COLO829 (cell line): ENCODE measurements at places on chromosomes 1 and 21.

DNA sequence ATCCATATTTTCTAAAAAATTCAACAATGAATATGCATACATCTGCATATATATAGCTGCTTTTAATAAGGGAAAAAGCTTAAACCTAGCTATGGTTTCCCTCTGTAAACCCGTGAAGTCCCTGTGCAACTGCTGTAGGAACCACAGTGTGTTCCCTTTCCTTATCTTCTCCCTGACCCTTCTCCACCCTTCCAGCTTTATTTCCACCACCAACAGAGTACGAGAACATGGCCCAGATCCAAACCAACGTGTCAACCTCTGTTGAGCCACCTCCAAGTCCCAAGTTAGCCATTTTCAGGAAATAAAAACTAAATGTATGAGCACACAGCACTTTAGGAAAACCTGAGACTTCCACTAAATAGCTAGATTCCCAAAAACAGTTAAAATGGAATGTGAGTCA lies 20.3 kb downstream of the SUSD4 start:
- DNase-seq = no peak

DNA sequence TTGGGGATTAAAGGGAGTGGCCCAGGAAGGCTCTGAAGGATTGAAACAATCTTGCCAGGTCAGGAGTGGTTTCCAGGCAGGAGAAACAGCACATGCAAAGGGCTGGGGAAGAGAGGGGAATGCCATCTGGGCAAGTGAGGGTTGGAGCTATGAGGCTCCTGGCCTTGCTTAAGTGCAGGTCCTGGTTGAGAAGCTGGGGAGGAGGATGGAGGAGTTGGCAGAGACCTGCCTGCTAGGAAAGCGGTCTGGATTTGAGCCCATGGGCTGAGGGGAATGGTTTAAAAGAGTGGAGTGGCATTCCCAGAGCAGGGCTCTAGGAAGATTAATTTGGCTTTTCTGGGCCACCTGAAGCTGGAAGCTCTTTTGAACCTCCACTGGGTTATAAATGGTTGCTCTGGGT lies 9.2 kb downstream of the IGSF21 start:
- no peak for DNase-seq

- no peak for DNase-seq
These were observed 49.4 kb downstream of the NFIA start for GRCh38 chr1:61131716-61132115.

DNA sequence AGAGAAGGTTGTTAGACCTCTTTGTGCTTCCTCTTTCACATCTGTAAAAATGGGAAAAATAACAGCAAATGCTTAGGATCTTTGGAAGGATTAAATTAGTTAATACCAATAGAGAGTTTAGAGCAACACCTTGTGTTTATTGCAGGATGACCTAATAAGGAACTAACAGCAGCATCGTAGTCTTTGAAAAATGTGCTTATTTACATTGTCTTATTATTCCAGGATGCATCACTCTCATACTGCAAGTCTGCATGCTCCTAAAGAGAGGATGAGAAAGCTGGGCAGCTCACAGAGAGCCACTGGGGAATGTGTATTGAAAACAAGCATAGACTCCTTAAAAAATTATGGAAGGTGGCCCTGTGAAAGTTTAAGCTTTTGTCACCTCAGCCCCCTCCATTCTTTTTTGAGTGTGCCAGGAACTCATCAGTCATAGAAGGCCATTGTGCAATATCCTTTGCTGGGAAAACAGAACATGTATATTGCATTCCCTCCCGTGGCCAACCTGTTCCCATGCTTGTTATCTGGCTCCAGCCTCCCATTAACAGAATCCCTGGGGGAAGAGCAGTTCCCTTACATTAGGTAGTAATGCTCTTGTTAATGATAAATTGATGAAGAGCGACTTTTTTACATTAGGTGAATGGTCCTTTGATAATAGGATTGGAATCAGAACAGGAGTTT lies 180.7 kb downstream of the ZNF326 start:
- DNase-seq = no peak

- no peak for DNase-seq
These were observed 317.6 kb upstream of the PROX1 start for GRCh38 chr1:213669964-213670691.

GRCh38 chr1:207740207-207740606 lies 11.6 kb upstream of the CD46 start:
- DNase-seq = no peak

DNA sequence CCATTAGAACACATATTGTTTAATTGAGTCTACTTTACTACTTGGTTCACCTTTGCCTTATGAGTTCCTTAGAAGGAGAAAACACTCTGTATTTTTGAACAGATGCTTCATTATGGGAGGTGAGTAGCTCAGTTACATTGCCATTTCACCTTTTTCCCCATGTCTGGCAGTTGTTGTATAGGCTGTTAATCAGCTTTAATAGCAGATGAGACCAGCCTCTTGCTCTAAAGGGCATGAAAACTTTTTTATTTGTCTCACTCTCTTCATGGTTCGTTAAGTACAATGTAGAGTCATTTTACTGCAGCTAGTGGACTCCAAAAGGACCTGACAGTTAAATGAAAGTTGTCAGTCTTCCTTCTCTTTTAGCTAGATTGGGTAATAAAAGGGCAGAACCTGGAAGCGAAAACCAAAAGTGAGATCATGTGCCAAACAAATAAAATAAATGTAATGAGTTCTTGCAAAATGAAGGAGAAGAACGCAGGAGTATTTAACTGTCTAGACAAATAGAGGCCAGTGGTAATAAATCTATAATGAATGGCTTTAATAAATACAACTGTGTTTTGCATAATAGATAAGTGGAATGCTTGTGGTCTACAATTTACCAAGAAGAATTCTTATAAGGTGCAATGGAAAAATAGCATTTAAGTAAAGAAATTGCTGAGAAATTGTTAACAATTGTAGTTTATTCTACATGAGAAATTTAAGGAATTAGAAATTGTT lies 180.0 kb upstream of the NEGR1 start:
- DNase-seq = no peak

GRCh38 chr1:11501491-11501897 lies 22.5 kb downstream of the DISP3 start:
- no peak for DNase-seq

DNA sequence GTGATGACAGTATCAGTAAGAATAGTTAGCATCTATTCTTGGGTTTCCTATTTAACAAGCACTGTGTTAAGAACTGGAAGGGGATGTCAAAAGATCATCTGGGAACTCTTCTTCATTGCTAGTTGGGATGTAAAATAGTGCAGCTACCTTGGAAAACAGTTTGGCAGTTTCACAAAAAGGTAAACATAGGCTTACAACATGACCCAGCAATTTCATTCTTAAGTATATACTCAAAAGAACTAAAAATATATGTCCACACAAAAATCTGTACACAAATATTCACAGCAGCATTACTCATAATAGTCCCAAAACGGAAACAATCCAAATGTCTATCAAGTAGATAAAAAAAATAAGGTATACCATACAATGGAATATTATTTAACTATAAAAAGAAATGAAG lies 45.7 kb downstream of the DIPK1A start:
- no peak for DNase-seq

GRCh38 chr1:153347856-153348255 lies 785 bp downstream of the PGLYRP4 start:
- DNase-seq = no peak

DNA sequence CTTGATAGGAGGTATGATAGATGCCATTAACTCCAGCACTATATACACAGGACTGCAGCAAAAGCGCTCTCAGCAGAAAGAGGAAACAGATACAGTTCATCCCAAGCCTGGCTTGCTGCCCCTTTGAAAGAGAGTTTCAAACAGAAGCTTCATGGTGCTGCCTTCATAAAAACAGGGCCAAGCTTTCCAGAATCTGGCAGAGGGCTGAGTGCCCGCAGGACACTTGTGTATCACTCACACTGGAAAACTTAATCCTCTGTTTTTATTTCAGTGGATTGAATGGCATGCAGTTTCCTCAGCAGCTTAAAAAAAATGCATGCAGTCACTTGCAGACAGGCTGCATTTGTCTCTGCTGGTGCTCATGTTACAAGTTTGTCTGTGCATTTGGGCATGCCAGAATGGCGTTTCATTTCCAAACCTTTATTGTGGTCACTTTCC lies 40.4 kb downstream of the KCNJ15 start:
- no peak for DNase-seq

DNA sequence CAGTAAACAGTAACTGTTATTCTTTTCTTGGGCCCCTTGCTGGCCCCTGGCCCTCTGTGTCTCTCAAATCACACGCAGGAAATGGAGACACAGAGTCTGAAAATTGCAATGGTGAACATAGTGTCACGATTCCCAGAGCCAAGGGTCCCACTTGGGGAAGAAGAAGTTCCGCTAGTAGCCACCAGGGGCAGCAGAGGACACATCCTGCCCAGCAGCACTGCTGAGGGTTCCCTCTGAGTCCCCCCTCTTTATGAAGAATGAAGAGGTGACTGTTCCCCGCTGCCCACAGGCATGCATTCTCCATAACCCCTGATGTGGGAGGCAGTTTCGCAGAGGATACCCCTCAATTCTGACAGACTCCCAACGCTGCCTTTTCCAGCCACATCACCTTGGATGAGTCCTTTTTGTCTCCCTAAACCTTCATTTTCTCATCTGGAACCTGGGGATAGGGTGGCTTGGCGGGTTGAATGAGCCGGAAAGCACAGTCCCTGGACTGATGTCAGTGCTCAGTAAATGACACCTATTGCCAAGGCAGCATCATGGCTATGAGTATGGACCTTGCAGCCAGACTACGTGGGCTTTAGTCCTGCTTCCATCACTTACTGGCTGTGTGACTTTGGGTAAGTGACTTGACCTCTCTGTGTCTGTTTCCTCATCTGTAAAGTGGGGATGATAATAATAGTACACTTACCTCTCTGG lies 238.0 kb upstream of the TMEM51 start:
- no peak for DNase-seq

DNA sequence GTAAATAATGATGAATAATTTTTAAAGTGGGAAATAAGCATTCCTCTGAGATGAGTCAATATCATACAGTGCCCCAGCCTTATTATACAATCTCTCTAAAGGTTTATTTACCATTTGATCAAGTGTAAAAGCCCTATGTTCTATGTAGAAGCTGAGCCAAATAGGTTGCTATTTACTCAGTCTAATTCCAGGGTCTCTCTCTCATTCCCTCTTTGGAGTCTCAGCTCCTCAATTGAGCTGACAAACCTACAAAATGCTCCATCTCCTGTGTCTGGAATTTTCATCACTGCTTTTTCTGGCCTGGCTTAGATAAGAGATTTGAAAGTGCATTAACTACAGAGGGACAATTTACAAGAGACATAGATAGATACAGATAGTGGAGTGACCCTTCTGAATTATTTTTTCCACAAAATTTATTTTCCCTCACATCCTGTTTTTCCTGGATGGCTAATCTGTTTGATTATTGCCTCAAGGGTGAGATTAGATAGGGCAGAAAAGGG lies 24.8 kb upstream of the USH2A start:
- DNase-seq = peak; percentile 15

DNA sequence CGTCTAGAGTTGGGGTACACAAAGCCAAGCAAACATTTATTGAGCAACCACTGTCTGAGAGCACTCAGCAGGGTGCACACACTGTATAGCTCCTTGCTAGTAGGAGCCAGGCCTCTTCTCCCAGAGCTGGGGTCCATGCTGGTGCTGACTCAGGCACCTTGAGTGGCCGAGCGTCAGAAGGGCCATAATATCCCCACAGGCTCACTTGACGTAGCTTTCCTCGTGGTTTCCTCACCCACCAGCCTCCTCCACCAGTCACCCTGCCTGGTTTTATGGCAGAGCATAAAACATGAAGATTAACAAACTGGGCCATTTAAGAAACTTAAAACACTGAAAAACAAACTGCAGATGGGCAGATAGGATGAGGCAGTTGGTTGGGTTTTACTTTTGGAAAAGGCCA lies 361.5 kb downstream of the HHAT start:
- DNase-seq = no peak

DNA sequence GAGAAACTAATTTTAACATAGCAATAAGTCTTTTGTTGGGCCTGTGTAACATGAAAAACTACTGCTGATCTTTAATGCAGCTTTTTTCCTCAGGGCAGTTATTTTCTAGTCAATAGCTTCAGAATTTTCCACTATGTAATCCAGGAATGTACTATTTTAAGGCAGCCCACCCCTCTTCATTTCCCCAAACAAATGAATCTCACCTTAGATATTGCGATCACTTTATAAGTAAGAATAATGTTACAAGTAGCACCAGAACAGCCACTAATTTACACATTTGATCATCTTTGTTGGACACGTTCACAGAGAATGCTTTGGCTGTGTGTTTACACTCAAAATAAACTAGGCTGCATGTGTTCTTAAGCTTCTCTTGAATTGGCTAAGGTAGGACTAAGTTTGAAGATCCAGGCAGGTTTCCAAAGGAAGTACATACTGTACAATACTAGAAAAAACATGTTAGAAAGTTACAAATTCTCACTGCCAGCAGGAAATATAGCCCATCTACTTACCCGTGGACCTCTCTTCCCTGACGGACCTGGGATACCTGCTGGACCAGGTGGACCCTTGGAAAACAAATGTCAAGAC lies 41.7 kb downstream of the COL24A1 start:
- DNase-seq = no peak

DNA sequence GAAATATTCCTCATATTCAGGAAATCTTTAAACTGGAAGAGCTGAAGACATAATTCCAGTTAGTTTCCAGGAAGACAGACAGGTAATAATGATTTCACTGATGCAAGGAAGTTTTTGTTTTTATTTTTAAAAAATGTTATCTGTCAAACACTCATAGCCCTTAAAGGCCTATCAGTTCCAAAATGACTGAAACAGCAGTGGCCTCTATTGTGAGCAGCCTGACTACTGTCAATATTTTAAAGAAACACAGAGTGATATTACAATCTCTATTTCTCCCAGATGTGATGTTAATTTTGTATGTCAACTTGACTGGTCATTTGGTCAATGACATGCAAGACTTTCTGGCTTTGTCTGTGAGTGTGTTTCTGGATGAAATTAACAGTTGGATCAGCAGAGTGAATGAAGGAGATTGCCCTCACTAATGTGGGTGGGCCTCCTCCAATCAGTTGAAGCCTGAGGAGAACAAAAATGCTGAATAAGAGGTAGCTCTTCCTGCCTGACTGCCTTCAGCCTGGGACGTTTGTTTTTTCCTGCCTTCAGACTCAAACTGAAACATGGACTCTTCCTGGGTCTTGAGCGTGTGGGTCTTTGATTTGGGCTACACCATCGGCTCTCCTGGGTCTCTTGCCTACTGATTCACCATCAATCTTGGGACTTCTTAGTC lies 31.3 kb upstream of the SLC30A10 start:
- DNase-seq = no peak
